NCI-H1417 treated with DMSO at 0.1 percent for 48 hours (cell line): ENCODE measurements at places on chromosomes 2 and 18.

- no peak for DNase-seq
These were observed 74.2 kb downstream of the INO80D start for GRCh38 chr2:206011795-206012194.

GRCh38 chr2:86189782-86190416 lies 5.4 kb downstream of the IMMT start:
- no peak for DNase-seq

DNA sequence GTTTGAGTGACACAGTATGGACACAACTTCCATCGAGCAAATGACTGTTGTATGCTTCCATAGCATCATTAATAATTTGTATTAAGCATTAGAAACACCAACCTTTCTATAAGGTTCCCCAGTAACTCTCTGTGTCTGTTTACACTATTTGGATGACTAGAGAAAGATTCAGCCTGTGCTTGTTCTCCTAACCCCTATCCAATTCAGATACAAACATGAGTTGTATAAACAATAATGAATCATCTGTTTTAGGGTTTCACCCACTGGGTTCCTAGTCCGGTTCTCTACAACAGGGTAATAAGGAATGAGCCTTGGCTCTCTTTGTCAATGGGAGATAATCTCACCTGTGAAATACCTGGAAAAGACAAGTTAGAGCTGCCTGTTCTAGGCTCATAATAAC lies 894.1 kb upstream of the PIK3C3 start:
- no peak for DNase-seq

DNA sequence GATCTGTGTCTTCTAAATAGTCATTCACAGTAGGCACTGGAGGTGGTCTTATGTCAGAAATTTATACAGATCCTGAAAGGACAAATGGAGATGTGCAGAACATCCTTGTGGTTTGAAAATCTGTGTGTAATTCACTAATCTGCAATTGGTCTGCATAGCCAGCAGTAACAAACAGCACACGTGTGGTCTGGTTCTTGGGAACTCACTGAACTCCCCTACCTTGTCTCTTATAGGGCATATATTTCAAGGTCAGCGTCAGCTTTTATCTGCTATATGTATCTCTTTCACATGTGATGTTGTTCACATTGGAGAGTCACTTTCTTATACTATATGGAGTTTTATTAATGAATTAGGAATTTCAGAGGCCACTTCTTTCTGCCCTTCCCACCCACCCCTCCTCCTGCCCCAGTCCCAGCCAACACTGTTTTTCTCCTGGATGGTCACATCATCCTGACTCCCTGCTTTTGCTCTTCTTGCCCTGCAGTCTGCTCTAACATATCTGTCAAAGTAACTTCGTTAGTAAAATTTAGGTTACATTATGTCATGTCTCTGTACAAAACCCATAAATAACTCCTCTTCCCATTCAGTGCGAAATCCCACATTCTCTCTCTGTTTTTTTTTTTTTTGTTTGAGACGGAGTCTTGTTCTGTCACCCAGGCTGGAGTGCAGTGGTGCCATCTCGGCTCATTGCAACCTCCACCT lies 35.4 kb upstream of the CABYR start:
- no peak for DNase-seq

- DNase-seq, result no peak
These were observed 4.8 kb downstream of the LMAN2L start for GRCh38 chr2:96734880-96735583.

GRCh38 chr2:83221258-83221657 lies 1237.8 kb downstream of the SUCLG1 start:
- DNase-seq, result no peak

GRCh38 chr2:107128381-107128780 lies 242.4 kb upstream of the ST6GAL2 start:
- no peak for DNase-seq

- DNase-seq, result no peak
These were observed 367.8 kb downstream of the GPD2 start for GRCh38 chr2:156803967-156804366.

DNA sequence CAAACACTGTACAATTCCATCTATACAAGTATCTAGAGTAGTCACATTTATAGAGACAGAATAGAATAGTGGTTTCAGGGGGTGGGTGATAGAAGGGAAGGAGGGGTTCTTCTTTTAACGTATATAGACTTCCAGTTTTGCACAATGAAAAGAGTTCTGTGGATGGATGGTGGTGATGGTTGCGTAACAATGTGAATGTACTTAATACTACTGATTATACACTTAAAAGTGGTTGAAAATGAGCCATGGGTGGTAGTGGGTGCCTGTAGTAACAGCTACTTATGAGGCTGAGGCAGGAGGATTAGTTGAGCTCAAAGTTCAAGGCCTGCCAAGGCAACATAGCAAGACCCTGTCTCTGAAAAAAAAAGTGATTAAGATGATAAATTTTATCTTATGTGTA lies 85.8 kb downstream of the SETBP1 start:
- no peak for DNase-seq

- no peak for DNase-seq
These were observed 33.9 kb upstream of the DOCK10 start for GRCh38 chr2:225076125-225076524.

- DNase-seq, result no peak
These were observed 15.3 kb upstream of the CIDEA start for GRCh38 chr18:12238826-12239225.

DNA sequence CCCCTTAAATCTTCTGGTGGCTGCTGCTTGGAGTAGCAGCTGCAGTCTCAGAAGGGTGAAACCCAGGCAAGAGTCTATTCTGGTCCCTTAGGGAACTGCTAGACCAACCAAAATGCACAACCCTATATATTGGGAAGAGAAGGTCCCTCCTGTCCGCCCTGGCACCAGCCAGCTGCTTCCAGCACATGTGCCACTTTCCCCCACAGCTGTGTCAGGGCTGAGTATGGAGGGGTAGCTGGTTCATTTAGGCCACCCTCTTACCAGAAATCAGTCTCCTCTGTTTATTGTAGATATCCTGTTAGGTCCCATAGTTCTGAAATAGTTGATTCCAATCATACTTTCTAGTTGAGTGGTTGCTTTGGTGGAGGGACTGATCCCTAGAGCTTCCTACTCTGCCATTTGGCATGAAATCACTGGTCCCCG lies 68.9 kb downstream of the BIRC6 start:
- DNase-seq, result no peak

GRCh38 chr18:59359576-59359952 lies 499 bp upstream of the LMAN1 start:
- DNase-seq, result no peak

DNA sequence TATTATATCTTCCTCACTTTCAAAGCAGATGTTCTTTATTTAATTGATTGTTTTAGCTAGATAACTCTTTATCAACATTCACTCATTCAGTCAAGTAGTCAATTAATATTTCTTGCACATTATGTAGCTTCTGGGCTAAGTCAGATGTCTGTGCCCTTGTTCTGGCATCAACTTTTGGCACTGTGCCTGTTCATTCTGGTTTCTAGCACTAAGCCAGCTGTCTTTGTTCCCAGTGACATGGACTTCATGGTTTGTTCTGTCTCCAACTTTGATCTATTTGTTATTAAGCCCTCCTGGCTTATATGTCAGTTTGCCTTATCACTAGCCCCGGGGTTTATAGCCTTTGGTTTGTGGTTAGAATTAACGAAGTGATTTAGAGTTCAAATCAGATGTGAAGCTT lies 247.9 kb upstream of the SYT4 start:
- no peak for DNase-seq

- no peak for DNase-seq
These were observed 16.9 kb upstream of the HNRNPLL start for GRCh38 chr2:38619458-38620164.
